Activated T-helper 17 cell treated with anti-CD3 and anti-CD28 coated beads, Interleukin-2, amount 50 U/mL, for 72 hours (primary cell): ENCODE measurements at places on chromosomes 12 and 14.

DNA sequence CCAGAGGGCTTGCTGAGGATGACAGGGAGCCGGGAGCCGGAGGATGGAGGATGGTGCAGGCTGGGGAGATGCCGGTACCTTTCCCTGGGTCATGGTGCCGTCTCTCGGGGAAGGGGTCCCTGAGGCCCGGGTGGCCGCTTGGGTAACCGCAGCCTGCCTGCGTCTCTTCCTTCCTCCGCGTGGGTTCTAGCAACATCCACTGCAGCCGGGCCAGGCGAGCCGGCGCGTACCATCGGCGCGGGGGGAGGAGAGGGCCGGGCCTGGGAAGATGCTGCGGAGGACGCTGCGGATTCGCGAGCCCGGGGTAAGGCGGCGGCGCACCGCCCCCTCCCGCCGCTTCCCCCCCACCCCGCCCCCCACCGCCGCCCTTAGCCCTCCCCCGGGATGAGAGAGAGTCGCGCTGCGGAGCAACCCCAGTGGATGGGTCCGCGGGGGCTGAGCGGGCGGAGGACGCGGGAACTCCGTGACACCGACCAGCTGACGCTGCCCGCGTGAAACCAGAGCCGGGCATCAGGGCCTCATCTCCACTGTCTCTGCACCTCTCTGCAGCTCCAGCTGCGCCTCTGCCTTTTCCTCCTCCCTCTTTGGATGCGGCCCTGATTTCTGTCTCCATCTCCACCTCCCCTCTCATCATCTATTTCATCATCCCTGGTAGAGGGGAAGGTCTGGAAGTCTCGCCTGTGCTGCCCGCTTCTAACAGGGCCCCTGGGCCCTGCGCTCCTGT lies at the start of gene FAIM2:
TSS of gene FAIM2 (minus strand) at position 201 of the 724 bp plus-strand sequence. CDS start at position 93, 108 bp downstream.
- peak; percentile 80 for ATAC-seq

DNA sequence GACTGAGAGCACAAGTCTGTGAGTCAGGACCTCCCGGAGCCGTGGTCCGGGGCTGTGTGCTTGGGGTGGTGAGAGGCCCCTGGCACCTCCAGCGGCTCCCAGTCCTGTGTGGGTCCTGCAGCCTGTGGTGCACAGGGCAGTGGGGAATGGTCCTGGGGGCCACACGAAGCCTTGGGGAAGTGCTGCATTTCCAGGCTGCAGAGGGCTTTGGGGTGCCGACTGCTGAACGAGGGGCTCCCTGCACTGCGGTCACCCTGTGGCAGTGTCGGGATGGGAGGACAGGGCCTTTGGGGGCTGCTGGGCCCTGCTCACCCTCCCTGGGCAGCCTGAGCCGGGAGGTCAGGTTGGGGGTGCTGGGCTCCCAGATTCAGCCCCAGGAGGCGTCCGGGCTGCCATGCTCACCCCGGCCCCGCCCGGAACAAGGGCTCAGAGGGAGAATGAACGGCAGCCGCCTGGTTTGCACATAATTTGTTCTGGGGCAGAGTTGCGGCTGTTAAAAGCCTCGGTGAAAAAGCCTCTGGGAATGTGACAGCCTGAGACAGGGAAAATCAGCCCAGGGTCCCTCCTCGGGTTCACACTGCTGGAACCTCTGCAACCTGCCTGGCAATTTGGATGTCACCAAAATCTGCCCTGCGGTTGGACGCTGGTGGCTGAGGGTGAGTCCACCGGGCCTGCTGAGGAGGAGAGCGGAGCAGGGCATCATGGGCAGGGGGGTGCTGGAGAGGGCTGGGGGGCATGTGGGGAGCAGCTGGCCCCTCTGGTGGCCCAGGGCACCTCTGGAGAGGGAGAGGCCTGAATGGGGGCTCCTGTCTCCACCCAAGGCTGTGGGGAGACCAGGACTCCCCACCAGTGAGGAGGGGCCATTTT lies 109.2 kb downstream of the KIF26A start:
- ATAC-seq = no peak

- ATAC-seq = no peak
These were observed 994.5 kb upstream of the FLRT2 start for GRCh38 chr14:84535484-84535883.

GRCh38 chr12:20370866-20371519 lies 2.7 kb downstream of the PDE3A start:
- no peak for ATAC-seq

DNA sequence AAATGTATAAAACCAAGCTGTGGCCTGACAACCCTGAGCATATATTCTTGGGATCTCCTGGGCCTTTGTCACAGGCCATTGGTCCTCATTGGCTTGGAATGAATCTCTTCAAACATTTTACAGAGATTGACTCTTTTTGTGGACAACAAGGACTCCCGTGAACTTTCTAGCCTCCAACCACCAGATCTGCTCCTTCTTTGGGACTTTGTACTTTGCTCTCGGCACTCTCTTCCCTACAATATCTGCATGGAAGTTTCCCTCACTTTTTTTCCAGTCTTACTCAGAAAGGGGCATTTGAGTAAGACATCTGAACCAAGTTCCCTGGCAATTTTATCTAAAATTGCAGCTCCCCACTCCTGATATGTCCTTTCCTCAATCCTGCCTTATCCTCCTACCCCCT lies 158.8 kb downstream of the PHLDA1 start:
- no peak for ATAC-seq

GRCh38 chr14:48382961-48383360 lies 707.6 kb upstream of the MDGA2 start:
- ATAC-seq = no peak

GRCh38 chr14:73747379-73748211 lies 33.4 kb upstream of the PNMA1 start:
- peak; percentile 44 for ATAC-seq

- ATAC-seq = no peak
These were observed 135.1 kb upstream of the PDZRN4 start for GRCh38 chr12:41053046-41053445.

DNA sequence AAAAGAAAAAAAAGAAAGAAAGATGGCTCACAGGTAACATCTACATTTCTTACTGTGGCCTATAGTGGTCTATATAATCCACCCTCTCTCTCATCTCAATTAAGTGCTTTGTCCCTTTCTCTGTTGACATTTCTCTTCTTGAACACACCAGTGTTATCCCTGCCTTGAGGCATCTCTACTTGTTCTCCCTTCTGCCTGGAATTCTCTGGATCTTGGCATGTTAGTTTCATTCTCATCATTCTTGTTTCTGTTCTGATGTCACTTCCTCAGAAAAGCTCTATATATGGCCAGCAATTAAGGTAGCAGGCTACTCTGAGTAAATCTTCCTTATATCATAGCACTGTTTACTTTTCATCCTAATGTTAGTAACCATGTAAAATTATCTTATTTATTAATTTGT lies 155.7 kb upstream of the PDZRN4 start:
- no peak for ATAC-seq

DNA sequence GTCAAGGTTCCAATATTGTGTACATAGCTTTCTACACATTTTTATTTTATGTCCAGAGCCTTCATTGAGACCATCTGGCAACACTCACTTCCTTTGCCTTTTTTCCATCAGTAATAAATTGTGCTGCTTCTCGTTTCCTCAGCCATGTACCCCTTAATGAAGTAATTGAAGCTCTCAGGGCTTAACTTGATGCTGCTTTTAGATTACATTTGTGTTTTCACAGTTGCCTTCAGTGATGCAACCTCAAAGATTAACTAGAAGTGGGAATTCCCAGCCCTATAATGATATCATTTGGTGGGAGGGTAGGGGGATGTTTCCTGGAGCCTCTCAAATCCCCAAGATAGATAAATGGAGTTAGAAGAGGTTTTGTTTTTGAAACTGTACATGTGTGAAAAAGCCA lies 80.2 kb upstream of the KRR1 start:
- ATAC-seq = no peak

GRCh38 chr12:69897744-69898143 lies 72.7 kb downstream of the MYRFL start:
- no peak for ATAC-seq

DNA sequence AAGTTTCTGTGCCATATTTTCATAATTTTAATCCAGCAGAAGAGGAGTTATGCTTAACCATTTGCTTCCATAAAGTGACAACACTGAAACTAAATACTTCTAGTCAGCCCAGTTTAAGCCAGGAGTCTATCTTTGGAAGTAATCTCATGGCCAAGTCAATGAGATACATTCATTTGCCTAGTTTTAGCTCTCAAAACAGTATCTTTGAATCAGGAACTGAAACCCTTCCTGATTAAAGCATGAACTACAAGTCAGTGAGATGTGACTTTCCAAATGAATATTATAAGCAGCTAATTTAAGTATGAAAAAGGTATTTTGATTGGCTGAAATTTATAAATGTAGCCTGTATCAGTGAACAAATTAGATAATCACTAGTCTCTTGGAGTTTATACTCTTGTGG lies 491.5 kb downstream of the SLC6A15 start:
- ATAC-seq = no peak

DNA sequence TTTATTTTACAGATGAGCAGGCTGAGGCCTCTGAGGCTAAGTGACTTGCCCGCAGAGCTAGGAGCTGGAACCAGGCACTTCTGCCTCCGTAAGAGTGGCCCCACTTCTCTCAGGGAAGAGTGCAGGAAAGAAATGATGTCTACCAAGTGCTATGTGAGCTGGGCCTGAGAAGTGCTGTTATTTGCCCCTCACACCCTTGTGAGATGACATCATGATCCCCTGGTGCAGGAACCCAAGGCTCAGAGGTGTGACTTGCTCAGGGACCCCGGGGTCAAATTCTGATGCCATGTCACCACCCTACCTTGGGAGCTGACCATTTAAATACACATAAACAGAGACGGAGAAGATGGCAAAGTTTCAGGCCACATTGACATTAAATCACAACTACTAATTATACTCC lies 63.7 kb upstream of the DDX11 start:
- ATAC-seq = no peak

- ATAC-seq = no peak
These were observed 138.0 kb upstream of the EGLN3 start for GRCh38 chr14:34088914-34089313.

DNA sequence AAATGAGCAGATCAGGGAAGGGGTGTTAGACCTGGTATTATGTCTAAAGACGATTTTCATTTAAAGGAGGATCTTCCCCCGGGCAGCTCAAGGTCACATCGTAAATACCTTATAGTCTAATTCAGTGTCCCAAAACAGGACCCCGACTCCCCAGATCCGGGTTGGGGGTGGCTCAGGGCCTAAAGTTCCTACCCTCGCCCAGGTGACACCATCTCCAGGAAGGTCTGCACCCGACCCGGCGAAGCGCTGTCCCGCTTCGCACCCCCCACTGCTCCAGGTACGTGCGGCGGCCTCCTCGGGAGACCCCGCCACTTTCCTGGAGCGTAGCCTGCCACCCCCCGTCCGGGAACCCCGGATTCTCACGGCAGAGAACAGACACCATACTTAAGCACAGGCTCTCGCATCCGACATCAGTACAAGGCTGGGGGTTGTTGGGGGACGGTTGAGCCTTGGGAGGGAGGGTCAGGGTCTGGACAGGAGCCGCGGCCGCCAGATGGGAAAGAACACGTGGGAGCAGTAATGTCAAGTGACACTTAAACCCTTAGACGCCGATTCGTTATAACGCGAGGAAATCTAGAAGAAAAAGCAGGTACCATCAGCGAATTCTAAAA lies 556 bp downstream of the TIMM9 start:
- peak; percentile 18 for ATAC-seq

GRCh38 chr12:123337070-123337469 lies 27.6 kb downstream of the SBNO1 start:
- no peak for ATAC-seq

- ATAC-seq = no peak
These were observed 34.1 kb upstream of the CPM start for GRCh38 chr12:68967046-68967445.

GRCh38 chr12:39205969-39206368 lies 237.0 kb downstream of the KIF21A start:
- ATAC-seq = no peak

GRCh38 chr12:74456431-74456830 lies 81.2 kb upstream of the ATXN7L3B start:
- ATAC-seq = no peak

DNA sequence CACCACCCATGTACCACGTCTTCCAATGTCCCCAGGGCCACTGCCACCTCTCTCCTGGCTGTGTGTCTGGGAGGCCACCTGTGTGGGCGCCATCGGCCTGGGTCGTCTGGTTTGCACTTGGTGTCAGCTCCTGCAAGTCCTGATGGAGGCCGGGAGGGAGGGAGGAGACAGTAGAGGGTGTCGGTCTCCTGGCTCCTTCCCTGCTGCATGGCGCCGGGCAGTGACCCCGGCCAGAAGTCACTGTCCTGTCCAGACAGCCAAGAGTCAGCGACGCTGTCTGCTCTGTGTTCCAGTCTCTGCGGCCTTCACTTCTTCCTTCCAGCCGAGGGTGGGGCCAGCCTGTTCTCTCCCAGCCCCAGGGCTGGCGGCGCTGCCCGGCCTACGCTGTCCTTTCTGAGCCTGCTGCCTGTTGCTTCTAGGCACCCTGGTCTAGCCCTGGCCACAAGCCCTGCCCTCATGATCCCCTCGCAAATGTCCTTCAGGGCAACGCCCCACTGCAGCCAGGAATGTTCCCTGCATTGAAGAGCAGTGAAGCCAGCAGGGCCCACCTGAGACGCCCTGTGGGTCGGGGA lies 13.0 kb upstream of the LBHD2 start:
- ATAC-seq = no peak

GRCh38 chr14:64279704-64280668 lies 14.2 kb downstream of the ESR2 start:
- ATAC-seq = peak; percentile 99

DNA sequence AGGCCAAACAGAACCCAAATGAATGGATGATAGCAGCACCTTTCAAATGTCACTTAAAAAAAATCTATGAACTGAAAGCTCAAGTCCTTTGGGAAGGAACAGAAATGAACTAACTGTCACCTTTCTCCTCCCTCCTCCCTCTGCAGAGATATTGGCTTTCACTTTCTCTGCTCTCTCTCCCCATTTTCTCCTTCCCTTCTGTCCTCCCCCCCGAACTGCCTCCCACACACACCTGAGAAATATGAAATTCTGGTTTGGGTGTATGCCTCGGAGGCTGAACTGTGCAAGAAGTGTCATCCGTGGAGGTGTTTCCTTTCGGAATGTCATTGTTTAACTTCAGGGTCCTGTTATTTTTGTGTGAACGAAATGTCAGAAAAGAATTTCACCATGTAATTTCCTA lies 87.8 kb downstream of the NEDD1 start:
- no peak for ATAC-seq

DNA sequence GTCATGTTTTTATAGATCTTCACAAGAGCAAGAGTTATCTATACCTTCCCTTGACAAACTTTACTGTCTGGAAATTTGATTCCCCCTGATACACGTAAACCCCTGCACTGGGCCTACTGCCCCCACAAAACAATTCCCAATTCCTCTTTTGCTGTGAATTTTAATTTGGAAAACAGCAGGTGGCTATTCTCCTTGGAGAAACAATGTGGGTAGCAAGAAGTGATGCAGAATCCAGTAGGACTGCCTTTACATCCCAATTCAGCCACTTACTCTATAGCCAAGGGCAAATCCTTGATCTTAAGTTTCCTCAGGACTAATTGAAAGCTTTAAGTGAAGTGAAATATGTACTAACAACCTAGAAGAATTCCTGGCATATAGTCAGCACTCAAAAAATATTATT lies 129.3 kb downstream of the ACSS3 start:
- ATAC-seq = no peak

- no peak for ATAC-seq
These were observed 169.3 kb downstream of the KTN1 start for GRCh38 chr14:55749201-55749812.

GRCh38 chr12:125071456-125071855 lies 6.2 kb downstream of the AACS start:
- ATAC-seq = peak; percentile 43
